ENCODE measurements at places on chromosomes 5 and 9.

GRCh38 chr5:141491323-141492167 lies 2.7 kb downstream of the PCDHGC5 start:
- DNase-seq = no peak

GRCh38 chr9:13386316-13386715 lies 106.8 kb upstream of the MPDZ start:
- DNase-seq = no peak

DNA sequence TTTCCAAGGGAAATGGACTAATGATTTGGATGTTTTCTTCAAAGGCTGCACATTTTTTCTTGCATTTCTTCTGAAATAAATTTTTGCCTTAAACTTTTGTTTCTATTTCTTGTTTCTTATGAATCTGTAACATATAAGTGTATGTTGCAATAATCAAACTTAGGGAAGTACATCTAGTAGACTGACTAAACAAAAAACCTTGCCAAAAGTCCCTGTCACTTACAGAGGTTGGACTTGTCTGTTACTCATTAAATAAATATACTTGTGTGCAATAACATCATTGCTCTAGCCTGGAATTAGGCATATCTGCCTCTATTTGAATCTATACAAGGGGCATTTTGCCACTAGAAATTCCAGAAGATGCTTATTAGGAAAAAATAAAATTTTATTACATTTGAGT lies 56.6 kb downstream of the C6 start:
- DNase-seq = no peak

GRCh38 chr5:161372682-161373344 lies 173.7 kb downstream of the GABRB2 start:
- no peak for DNase-seq

GRCh38 chr5:9196403-9197227 lies 349.3 kb downstream of the SEMA5A start:
- DNase-seq = no peak

DNA sequence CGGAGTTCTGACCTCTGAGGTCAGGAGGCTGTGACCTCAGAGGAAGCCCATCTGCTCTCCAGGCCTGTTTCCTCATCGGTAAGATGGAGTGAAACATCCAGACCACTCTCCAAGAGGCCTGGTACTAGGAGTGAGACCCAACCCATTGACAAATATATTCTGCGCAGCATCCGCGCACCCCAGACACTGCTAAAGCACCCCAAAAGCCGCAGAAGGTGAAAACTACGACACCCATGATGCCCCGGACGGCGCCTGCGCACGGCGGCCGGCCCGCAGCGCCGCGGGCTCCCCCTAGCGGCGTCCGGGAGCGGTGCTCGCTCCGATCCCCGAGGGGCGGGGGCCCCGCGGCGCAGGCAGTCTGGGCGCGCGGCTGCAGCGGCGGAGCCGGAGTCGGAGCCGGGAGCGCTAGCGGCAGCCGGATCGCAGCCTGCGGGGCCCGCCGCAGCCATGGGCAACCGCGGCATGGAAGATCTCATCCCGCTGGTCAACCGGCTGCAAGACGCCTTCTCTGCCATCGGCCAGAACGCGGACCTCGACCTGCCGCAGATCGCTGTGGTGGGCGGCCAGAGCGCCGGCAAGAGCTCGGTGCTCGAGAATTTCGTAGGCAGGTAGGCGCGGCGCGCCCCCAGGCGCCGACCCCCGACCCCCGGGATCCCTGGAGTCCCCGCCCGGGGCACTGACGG lies at the start of gene DNM1:
Gene DNM1 (plus strand): TSS at position 356 of the 683 bp plus-strand sequence. CDS start 92 bp downstream, at position 448.
- DNase-seq = no peak

DNA sequence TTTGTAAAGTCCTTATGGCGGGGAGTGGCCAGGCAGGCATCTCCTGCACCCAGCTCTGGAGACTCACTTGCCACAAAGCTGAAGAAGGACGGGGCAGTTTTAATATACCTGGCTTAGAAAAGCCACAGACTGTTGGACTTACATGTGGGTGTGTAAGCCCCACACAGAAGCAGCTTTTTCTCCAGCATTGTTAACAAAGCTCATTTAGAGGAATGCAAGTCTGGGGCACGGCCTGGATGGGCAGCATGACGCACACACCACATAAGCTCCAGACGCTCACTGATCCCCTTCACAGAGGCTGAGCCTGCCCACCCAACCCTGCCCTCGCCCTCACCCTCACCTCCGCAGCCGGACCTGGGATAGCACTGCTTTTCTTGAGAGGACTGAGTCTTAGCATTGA lies 58.0 kb upstream of the PDE8B start:
- DNase-seq = no peak

DNA sequence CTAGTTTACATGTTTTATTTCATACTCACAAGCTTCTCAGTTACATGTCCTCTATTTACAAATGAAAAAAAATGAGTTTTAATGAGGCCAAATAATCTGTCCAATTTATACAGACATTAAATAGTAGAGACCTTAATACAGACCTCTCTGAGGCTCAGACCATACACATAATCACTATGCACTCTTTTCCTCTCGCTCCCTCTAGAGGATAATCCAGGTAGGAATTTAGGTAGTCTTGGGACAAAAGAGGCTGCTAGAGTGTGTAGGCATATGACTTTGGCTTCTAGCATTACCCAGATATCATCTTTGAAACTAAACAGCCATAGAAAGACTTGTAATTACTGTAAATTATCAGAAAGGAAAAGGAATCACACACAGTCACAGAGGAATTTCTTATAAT lies 444.7 kb downstream of the HINT1 start:
- no peak for DNase-seq

GRCh38 chr5:64165500-64166200 lies at the start of gene RNF180:
Gene RNF180, plus strand, starts transcription at chr5:64165843. Its CDS starts 34,965 bp downstream, at chr5:64200808.
- DNase-seq = no peak

DNA sequence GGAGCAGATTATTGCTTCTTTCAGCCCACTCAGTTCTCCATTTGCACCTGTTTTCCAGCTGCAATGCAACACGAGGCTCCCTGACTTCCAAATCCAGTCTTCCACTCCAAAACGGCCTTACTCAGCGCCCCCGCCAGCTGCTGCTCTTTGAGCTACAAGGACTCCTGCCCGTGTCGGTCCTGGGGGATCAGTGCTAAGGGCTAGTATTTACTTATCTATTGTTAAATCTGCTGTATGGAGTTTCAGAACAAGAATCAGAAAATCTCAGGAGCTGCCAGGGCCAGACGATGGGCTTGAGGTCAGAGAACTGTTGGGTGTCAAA lies 44.1 kb downstream of the OR2V1 start:
- DNase-seq = no peak

- no peak for DNase-seq
Observed at GRCh38 chr5:123916345-123917121, 404.6 kb downstream of the CSNK1G3 start.

GRCh38 chr5:143606043-143606752 lies 202.7 kb upstream of the NR3C1 start:
- peak; percentile 68 for DNase-seq

GRCh38 chr5:145568581-145568980 lies 266.6 kb downstream of the PRELID2 start:
- no peak for DNase-seq

DNA sequence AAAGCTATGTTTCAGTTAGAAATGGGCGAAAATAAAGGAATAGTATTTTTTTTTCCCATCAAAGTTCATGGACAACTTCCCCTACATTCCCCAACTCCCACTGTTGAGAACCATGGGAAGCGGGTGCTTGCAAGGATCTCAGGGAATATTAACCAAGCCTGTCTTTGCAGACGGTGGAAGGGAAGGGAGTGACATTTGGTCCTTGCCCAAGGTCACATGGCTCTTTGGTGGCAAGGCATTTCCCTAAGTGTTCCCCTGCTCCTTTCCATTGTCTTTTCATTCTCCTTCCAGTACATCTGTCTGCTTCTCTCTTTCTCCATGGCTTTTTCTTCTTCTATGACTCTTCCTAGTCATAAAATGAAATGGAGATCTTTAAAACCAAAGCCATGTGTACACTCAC lies 19.0 kb downstream of the C9orf57 start:
- DNase-seq = no peak

DNA sequence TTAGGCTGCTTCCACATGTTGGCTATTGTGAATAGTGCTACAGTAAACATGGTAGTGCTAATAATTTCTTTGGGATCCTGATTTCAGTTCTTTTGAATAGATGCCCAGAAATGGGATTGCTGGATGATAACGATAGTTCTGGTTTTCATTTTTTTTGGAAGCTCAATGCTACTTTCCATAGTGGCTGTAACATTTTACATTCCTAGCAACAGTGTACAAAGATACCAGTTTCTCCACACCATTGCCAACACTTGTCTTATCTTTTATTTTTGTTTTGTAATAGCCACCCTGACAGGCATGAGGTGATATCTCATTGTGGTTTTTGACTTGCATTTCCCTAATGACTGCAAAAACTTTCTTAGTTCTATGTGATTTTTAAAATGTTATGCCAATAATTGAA lies 68.8 kb upstream of the LRRC70 start:
- no peak for DNase-seq

DNA sequence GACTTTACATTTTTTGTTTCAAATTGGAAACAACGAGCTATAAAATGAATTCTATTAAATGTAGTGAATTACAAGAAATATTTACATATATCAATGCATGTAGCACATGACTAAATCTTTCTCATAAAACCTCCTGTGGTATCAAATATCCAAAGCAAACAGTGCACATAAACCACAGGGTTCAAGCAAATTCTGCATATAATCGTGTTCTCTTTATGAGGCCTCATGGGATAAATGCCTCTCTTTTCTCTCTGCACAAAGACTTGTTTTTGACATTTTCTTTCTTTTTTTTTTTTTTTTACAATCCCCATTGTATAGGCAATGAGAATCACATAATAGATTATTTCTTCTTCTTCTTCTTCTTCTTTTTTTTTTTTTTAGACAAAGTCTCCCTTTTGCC lies 1117.2 kb upstream of the DMAC1 start:
- no peak for DNase-seq

Data from SIG-M5 (cell line).